ENCODE measurements at places on chromosomes 2 and 18.
A peak's percentile ranks its signal among the peaks of the same experiment; 100 is the strongest.

- peak; percentile 14 for DNase-seq
These were observed 24.0 kb upstream of the SULT1C3 start for GRCh38 chr2:108215794-108216211.

DNA sequence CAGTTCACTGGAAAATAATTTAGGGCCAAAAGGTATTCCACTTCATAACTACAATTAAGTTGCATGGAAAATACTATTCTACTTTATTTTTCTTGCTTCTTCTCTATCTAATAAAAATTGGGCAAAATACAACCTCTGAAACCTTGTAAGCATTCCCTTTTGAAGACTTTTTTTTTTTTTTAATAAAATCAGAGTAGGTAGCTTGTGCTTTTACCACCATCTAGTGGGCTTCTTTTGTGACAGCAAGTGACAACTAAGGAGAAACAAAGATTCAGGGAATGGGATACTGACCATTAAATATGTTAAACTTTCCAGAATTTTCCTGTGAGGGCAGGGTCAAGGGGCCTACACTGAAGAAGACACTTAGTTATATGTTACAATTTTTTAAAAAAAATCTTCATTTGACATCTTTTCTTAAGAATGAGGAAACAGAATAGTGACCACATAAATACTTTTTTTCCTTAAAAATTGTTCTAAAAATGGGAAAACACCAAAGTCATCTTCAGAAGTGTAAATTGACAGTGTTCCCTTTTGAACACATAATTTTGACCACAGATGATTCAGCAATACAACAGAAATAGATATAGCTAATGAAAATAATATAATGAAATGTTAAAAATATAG is 1183.2 kb upstream of the ACVR2A start:
- peak; percentile 66 for DNase-seq

- DNase-seq: no peak
These were observed 522.9 kb downstream of the SOX11 start for GRCh38 chr2:6215053-6215452.

GRCh38 chr18:9746958-9747357 is 38.9 kb downstream of the RAB31 start:
- no peak for DNase-seq

All from neural progenitor cell (in vitro differentiated cells).